Kasumi-1 (cell line): ENCODE measurements at places on chromosomes 6 and 20.

- no peak for DNase-seq
Observed at GRCh38 chr6:111580401-111580800, 25.3 kb downstream of the TRAF3IP2 start.

- no peak for DNase-seq
Observed at GRCh38 chr20:40019510-40019909, 669.5 kb downstream of the MAFB start.

GRCh38 chr6:116531675-116532570 is 13.6 kb downstream of the TRAPPC3L start:
- DNase-seq: peak; percentile 94

DNA sequence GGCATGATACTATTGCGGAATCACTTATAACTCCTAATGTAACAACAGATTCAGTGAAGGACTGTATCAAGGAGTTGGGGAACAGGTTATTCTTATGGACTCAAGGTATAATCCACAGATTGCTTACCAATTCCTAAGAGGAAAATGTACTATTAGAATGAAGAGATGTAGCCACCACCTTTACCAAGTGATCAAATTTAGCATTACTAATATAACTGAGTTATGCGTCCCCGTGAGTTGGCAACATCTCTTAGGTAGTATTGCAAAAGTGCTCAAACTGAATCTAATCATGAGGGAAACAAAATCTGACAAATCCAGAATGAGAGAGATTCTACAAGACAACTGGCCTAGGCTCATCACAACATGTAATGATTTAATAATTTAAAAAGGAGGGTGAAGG is 777 bp upstream of the SNRNP48 start:
- DNase-seq: no peak

DNA sequence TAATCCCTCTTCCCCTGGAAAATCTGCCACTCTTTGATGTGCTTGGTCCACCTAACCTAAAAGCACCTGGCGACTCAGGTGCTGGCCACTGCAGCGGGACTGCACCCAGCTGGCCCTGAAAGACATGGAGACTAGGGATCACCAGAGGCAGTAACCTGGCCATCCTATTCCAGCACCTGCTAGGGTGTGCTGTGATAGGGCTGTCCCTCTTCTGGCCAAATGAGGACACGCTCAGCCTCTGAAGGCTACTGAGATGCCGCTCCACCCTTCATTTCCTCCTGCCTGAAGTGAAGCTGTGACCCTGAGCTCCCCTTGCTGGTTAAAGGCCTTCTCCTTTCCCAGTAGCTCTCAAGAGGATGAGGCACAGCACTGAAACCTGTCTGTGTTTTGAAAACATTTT is 24.4 kb downstream of the FOXC1 start:
- no peak for DNase-seq

DNA sequence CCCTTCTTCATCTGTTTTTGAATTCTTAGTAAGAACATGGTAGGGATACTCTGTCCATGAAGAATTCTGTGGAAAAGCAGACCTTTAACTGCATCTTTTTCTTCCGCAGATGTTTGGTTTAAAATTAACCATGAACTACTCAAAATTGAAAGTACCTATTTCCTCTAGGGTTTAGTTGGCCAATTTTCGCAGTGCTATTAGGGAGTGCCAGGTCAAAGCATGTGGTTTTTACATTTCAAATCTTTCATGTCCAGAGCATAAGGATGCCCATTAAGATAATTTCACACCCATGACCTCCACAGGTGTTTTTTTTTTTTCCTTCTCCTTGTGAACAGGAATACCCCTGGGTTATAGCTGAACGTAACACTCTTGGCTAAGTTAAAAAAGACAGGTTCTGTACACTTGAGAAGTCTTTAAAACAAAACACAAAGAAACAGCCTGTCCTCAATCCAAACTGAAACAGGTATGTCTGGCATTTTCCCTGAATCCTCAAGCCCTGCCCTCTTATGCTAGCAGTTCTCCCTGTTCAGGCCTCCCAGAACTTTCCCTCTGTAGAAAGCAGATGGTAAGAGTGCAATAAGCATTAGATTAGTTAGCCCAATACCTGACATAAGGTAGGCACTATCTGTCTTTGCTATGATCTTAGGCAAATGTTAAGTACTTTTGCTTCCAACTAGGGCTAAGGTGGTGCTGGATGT is 67.1 kb downstream of the ELOVL5 start:
- DNase-seq: no peak

DNA sequence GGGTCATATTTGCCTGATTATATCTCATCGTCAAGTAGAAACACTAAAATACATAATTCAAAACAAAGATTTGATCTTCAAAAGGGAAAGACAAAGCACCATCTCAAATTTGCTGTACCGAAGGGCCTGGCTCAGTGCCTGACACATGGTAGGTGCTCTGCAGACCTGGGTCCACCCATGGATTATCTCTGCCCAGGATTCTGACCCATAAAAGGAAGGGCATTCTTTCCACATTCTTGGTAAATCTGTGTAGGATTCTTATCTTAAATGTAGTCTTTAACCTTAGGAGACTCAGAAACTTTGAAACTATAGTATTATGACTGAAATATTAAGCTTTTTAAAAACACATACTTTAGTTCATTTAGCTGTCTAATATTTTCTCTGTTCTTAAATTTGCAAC is 274.1 kb upstream of the FLRT3 start:
- DNase-seq: no peak

DNA sequence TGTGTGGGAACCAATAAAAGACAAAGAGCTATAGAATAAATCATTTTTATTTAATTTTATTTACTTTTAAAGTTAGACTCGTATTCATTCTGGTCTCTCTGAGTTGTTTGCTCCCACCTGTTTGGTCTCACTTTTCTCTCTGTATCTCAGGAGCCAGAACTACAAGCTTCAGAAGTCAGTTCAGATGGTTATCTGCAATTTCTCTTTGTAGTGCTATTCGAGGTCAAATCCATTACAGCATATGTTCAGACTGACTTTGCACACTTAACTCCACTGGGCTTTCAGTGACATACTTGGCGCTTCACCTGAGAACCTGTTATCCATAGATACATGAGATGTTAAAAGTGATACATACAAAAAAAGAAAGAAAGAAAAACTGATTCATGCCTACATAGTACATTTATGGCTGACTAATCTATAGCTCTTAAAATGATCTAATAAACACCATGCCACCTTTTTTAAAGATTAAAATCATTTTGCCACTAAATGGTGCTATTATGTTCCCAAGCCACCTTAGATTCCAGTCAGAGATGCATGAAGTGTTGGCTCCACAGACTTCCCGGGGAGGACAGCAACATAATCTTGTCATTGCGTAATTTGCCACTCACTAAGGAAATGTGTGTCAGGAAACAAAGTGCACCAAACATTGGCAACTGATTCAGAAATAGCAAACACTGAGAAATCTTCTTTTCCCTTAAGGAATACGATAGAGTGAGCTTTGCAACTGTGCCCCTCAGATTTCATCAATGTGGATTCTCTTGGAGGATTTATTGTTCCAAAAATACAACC is 396.7 kb downstream of the HACE1 start:
- DNase-seq: peak; percentile 3

DNA sequence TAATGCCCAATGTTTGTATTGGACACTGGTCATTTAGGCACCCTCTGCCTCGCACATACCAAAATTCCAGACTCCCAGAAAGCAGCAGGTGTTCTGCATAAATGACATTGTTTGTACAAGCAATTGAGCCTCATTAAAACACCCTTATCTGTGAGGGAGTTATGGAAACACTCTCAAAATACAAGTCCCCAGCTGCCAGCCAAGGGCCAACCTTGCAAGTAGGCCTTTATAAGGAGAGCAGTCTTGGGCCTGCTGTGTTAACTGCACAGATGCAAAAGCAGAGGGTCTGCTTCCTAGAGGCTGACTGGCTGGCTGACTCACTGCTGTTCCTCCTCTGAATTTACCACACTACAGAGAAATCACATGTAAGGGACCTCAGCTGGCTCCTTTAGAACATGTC is 150.4 kb upstream of the HMGN3 start:
- DNase-seq: peak; percentile 5

DNA sequence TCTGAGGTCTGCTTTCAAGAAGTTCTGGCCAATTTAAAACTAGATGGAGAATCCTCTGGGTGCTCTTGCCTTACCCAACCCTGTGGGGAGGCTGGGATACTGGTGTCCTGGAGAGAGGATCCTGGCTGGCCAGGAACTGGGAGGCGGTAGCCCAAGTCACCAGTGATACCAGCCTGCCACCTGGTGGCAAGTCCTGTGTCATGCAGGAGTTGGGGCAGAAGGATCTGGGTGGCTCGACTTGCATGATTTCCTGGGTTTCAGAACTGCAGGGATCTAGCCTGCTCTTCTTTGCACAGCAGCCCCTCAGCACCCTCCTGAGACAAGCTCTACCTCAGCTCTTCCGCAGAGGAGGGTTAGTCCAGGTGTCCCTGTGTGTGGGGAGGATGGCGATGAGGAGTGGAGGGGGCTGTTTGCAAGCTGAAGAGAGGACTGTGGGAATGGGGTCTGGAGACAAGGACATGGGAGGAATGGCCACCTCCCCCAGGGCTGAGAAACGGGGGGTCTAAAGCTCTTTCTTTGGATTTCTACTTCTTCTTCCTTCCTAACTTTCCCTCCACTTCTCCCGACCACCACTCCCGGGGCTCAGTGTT is 4.2 kb downstream of the KCNK17 start:
- DNase-seq: peak; percentile 71

DNA sequence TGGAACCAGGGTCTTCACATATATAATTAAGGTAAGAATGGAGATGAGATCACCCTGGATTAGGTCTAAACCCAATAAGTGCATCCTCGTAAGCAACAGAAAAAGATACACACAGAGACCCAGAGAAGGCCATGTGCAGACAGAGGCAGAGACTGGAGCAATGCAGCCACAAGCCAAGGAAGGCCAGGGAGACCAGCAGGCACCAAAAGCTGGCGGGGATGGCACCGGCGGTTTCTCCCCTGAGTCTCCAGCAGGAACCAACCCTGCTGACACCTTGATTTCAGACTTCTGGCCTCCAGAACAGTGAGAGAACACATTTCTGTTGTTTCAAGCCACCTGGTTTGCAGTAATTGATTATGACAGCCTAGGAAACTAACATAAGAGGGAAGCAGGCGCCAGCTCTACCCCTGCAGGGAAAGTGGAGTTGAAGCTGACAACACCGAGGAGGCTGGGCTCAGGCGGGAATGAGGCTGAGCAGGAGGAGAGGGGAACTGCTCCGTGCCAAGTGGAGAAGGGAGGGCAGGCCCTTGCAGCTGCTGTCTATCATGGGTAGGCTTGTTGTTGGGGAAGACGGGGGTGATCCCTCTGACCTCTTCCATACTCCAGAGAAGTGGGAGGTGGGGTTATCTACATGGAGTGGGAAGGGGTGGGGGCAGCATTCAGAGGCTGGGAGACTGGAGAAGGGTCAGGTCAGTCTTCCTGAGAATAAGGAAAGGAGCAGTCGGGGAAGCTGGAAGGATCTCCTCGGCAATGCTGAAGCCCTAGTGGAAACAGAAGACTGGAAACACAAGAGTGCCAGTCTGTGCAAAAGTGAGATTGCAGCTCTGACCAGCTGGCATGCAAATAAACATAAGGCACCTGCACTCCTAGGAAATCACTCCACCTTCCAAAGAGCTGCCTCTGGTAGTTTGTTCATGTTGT is 72.7 kb downstream of the NFATC2 start:
- no peak for DNase-seq

GRCh38 chr6:25882051-25882496 is 8.0 kb upstream of the SLC17A3 start:
- no peak for DNase-seq

- no peak for DNase-seq
Observed at GRCh38 chr6:107344981-107345380, 114.4 kb downstream of the PDSS2 start.

GRCh38 chr20:44118185-44119033 is 68.6 kb downstream of the JPH2 start:
- DNase-seq: no peak

DNA sequence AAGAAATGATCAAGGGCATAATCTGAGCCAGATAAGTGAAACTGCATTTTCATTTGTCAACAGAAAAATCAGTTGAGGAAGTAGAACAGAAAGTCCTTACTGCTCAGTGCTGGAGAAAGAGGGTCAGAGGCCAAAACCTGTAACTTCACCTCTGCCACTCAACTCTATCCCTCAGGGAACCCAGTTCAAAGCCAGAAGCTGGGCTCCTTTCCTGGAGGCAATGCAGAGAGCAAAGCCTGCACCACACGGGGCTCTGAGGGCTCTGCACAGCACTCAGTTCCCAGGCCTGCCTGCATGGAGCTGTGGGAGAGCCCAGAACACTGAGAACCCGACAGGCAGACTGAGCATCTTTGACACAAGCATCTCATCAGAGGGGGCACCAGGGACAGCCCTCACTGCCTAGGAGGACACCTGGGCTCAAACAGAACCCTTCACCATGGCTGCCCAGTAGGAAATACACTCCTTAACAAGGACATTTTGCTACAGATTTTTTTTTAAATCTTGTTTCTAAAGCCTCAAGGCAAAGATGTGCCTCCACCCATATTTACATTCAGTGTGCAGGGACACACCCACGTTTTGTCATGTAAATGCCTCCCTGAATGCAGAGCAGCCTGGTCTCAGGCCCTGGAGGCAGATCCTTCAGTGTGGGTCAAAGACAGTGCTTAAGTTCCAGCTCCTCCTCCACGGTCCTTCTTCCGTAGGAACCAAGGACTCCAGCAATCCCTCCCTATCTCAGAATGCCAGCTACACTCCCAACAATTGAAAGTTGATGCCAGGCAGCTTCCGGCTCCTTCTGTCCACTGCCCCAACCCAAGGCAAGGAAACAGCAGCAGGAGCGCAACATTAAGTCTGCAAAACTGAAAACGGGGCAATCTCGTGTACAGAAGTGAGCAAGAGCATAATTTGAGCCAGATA is 6.6 kb downstream of the RNASET2 start:
- DNase-seq: no peak

- no peak for DNase-seq
Observed at GRCh38 chr6:46821458-46821881, 28.3 kb downstream of the MEP1A start.

DNA sequence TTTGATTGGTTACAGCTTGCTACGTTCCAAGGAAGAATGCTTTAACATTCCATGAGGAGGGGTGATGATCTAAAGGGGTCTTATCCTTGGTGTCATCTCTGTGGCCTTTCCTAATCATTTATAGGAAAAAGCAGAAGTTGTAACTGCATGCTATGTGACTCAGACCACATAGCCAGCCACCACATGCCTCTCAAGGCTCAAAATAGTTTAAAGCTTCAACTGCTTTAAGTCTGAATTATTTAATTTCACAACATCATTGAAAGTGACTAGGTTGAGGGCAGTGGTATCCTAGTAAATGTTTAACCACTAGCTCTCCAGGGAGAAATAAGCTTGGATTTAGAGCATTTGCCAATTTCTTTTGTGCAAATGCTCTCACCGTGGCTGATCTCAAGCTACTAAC is 29.7 kb downstream of the MC3R start:
- peak; percentile 29 for DNase-seq

GRCh38 chr20:8427419-8428040 is 295.5 kb downstream of the PLCB1 start:
- DNase-seq: peak; percentile 31

DNA sequence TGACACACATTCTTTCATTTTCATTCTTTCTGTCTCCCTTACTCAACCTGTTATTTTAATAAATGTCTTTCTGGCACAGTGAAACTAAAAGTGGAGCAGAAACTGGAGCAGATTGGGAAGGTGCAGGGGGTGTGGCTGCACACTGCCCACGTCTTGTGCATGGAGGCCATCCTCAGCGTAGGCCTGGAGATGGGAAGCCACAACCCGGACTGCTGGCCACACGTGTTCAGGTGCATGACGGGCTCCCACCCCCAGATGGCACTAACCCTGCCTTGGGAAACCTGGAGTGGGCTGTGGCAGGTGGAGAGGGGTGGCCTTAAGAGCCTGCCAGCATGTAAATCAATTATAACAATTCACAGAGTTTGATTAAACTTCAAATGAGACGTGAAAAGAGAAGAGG is 71.4 kb upstream of the PBOV1 start:
- DNase-seq: no peak
